ENCODE measurements at places on chromosomes 2 and 18.
A peak's percentile ranks its signal among the peaks of the same experiment; 100 is the strongest.

GRCh38 chr2:17495590-17495989 is 22.6 kb downstream of the RAD51AP2 start:
- no peak for DNase-seq

DNA sequence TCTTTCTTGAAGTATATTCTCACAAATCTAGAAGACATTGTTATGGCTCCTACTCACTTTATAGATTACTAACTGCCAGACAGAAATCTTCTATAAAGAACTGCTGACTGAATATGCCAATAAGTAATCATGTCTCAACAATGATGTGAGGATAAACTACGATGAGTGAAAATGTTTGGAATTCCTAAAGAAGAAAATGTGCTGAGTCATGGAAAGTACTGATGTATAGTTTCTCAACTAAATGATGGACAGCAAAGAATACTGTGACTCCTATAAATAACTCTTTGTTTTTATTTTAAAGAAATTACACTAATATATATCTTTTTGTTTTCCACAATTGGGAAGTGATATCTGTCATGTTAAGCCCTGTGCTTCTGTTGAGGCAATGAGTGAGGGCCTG is 232.9 kb downstream of the LNPK start:
- DNase-seq, result no peak

DNA sequence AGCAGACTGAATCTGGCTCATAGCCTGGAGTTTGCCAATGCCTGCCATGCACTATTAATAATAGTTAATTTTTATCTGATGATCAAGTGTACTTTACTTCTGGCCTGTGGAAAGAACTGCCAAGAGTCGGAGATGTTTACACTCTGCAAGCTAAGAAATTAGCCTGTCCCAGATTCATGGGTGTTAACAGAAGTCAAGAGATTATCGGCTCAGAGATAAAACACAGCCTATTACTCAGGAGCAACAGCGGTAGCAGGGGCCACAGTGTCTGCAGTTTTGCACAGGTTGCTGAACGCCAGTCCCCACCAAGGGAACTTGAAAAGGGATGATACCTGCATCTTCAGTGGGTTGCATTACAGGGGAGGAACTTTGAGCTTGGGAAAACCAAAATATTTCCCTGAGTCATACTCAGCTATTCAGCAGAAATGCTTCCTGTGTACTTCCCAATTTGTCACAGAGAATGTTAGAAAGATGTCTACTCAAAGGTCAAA is 4.3 kb upstream of the ADI1 start:
- no peak for DNase-seq

DNA sequence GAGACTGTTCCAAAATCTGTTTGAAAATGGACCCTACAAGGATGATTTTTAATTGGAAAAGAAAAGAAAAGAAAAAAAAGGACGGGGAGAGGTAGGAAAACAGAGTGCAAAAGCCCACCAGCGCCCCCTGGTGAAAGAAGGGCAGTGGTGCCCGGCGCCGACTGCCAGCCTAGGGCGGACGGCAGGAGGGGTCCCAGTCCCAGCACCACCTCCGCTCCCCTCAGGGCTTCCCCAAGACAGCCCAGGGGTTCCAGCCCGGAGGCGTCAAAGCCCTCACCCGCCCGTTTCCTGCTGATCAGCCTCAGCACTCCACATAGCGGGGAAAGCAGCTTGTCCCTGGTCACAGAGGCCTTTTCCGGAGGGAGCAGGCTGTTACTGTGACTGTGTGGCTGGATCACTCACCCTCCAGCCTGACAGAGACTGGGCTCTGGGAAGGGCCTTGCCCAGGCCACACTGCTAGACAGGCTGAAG is 213.9 kb downstream of the TFCP2L1 start:
- DNase-seq, result no peak

GRCh38 chr2:133109772-133110171 is 439.8 kb upstream of the LYPD1 start:
- DNase-seq, result no peak

DNA sequence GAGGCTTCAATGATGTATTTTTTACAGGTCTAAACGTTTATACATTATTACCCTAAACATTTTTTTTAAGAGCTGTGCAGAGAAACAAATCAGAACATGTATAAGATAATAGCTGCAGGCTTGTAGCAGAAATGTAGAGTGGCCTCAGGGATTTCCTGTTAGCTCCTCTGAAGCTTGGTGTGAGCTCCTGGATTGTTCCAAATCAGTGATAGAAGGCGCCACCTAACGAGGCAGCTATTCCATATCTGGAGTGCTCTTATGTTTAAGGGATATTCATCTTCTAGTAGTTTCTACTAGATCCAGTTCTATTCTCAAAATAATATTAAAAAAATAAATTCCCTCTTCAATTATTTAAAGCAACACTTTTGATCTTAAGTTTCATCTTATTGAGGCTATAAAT is 93.1 kb downstream of the LRP1B start:
- DNase-seq, result no peak

GRCh38 chr2:191670076-191670475 is 7.9 kb upstream of the NABP1 start:
- no peak for DNase-seq

GRCh38 chr2:48138898-48139297 is 232.6 kb upstream of the FBXO11 start:
- DNase-seq, result no peak

- no peak for DNase-seq
These were observed 186.2 kb upstream of the MEX3C start for GRCh38 chr18:51383711-51384110.

DNA sequence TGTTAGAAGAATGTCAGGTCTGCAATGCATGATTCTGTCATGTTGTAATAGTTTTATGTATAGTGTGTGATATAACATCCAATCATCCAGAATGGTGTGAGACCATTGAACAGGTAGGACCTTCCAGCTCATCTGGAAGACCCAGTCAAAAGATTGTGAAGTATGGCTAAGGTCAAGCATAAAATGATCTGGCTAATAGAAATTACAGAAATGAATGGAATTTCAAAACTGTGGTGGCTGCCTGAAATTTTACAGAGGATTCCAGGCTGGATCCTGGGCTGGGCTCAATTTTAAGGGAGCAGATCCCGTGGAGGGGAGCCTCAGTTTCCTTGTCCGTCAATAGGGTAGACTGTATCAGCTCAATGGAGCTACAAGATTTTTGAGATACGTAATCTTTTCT is 39.1 kb downstream of the ACKR3 start:
- no peak for DNase-seq

GRCh38 chr2:40535972-40536371 is 84.1 kb upstream of the SLC8A1 start:
- no peak for DNase-seq

DNA sequence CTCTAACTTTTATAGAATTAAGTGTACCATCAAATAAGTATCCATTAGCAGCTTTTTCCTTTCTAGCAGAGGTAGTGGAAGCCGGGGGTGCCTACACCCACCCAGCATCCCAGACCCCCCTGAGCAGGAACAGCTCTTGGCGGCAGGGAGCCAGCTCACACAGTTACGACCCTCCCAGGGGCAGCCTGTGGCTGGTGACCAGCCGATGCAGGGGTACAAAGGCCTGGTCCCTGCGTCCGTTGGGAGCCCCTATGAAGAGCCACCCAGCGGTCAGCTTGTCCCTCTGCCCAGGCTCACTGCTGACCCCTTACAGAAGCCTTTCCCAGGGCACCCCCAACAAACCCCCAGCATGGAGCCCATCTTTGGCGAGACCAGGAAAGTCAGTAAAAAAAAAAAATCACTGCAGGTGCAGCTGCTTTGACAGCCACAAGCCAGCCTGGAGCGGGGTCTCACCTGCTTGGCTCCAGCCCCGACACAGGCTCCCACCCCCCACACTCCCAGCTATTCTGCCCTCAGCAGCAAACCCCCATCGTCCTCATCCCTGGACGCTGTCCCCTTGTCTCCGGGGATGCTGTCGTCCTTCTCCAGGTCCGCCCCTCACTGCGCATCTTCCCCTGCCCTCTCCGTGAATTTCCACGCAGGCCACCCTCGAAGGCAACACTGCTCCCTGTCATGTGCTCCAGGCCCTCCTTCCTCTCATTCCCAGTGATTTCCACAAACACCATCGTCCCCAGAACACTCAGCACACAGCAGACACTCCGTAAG is 43.1 kb downstream of the GPC1 start:
- DNase-seq, result no peak

DNA sequence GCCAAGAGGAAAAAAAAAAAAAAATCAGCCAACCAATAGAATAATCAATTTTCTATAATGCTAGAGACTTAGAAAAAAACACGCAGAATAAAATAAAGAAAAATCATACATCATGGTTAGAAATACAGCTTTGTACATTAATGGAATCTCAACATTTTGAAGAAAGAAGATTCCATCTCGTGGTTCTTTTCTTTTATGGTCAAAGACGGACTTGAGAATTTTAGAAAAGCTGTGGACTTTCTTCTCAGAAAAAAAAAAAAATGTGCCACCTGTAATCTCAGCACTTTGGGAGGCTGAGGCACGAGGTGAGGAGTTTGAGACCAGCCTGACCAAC is 41.8 kb upstream of the ATIC start:
- DNase-seq, result no peak

- no peak for DNase-seq
These were observed 11.4 kb upstream of the OTOF start for GRCh38 chr2:26489213-26489850.

DNA sequence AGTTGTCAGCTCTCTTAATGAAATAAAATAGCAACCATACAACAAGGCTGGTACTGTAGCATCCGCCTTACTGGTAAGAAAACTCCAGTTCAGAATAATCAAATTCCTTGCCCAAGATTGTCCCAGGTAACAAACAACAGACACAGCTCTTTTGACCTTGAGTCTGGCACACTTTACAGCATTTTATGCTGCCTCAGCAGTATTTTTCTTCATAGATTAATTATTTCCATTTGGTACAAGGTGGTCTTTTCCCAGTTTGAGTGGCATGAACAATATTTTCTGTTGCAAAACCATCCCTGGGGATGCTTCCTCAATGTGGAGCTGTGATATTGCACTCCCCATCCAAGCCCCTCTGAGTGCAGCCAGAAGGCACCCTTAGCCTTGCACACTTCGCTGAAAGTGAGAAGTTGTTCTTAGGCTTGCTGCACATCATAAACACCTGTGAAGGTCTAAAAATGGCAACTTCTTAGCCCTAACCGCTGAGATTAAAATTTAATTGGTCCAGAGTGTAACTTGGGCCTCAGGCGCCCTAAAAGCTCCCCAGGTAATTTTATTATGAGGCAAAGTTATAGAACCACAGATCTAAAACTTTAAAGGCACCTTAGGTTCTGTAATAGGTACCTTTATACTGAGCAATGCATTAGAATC is 523.3 kb downstream of the CMPK2 start:
- no peak for DNase-seq

GRCh38 chr2:142290931-142291330 is 160.1 kb upstream of the LRP1B start:
- DNase-seq, result no peak

- DNase-seq, result peak; percentile 51
These were observed 17.0 kb upstream of the CIDEA start for GRCh38 chr18:12236934-12237832.

- no peak for DNase-seq
These were observed 29.3 kb downstream of the SERPINE2 start for GRCh38 chr2:224009605-224010315.

DNA sequence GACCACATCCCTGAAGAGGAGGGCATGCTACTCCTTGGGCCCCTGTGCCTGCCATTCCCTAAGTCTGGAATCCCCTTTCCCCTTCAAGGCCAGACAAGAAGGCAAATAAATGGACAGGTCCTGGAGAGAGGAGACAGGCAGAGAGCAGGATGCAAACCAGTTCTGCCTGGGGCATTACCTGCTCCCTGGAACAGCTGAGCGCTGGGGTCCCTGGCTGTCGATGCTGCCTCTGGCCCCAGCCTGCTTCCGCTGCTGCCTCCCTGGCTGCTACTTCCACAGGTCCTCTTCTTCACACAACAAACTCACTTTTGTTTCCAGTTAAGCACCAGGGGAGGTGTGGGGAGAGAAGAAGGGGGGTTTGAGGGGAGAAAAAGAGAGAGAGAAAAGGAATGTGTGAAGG is 53.1 kb downstream of the SLC4A5 start:
- no peak for DNase-seq

- no peak for DNase-seq
These were observed 53.5 kb upstream of the C2orf15 start for GRCh38 chr2:99088017-99088416.
